ENCODE measurements at places on chromosomes 5 and 9.

GRCh38 chr5:6574111-6574510, 58.7 kb downstream of the NSUN2 start:
- DNase-seq, result no peak

- DNase-seq, result no peak
Measured at GRCh38 chr9:2418619-2419018, 203.0 kb upstream of the VLDLR start.

- peak; percentile 55 for DNase-seq
Measured at GRCh38 chr9:124769549-124770358, 1.4 kb downstream of the NR6A1 start.

DNA sequence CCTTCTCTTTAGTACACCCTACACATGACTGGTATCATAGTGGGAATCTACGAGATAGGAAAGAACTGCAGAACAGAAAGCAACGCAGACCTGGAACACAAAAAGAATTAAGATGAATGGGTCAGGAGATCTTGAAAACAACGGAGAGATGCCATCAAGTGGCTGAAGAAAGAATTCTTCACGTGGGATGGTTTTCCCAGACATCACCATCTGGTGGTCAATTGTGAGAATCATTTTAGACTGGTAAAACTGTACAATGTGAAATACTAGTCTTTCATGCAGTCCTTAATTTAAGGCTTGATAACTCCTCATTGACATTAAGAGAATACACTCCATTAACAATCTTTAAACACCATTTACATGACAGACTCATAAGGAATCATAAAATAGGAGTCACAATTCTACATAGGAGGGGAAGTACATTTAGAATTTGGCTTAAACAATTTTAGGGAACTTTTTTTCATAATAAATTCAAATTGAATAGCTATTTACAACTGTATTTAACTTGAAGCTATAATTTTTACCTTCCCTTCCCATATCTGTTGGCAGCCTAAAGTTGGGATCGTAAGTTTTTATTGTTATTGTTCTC, 128.4 kb upstream of the TRPM3 start:
- peak; percentile 78 for DNase-seq

DNA sequence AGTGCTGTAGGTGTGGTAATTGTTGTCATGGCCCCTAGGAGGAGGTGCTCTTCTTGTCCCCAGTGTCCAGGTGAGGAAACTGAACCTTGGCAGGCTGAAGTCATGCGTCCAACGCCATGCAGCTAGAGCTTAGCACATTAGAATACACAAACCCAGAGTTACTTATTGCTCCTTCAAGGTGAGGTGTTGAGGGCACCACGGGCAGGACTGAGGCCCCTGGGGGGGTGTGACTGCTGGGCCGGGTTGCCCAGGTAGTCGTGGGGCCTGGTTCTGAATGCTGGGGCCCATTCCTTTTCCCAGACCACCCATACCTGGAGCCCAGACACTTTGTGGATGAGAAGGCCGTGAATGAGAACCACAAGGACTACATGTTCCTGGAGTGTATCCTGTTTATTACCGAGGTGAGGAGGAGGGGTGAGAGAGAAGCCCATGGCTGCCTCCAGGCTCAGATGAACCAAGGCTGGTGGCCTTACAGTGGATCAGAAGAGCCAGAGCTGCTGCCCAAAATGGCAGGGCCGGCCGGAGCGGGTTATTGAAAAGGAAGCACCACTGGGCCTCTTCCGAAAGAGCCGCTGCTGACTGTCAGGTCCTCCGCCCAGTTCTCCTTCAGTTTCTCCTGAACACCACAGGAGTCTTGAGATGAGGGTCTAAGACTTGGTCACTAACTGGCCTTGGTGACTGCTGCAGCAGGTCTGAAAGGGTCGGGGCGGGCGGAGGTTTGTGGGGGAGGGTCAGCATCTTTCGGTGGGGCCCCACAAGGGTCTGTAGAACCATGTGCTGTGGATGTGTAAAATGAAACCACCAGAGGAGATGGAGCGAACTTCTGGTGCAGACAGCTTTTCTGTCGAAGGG, 26.3 kb downstream of the PTPA start:
- DNase-seq, result no peak

- peak; percentile 2 for DNase-seq
Measured at GRCh38 chr5:180156141-180156540, 52.9 kb downstream of the RASGEF1C start.

GRCh38 chr5:4880304-4880741, 259.8 kb upstream of the ADAMTS16 start:
- no peak for DNase-seq

GRCh38 chr5:107154593-107154992, 516.1 kb downstream of the EFNA5 start:
- no peak for DNase-seq

DNA sequence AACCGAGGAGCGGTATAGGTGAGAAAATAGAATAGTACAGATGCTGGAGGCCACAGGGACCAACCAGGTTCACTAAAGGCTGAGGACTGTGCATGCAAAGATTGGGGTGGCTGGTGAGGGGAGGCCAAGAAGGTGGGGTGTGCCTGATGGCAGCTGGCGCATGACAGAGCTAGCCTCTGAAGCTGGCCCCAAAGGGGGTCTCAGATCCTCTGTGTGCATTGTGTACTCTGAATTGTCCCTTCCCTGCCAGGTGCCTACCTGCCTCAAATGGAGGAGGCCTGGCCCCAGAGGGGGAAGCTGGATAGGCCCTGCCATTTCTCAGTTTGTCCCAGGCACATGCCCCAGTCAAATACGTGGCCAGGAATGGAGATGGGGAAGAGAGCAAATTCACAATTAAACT, 63.1 kb downstream of the CRB2 start:
- no peak for DNase-seq

DNA sequence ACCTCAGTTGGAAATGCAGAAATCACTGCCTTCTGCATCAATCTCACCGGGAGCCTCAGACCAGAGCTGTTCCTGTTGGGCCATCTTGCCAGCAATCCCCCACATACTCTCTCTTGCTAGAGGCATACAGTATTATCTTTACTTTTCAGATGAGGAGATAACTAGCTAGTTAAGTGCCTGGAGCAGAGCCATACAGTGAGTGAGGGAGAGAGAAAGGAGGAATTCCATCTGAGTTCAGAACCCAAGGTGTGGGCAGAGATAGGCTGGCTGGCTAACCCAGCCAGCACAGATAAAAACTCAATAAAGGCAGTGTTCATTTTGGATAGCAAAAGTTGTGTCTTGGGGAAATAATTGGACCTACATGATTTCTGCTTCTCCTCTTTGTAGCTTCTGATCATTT, 268.0 kb upstream of the KIF2A start:
- no peak for DNase-seq

DNA sequence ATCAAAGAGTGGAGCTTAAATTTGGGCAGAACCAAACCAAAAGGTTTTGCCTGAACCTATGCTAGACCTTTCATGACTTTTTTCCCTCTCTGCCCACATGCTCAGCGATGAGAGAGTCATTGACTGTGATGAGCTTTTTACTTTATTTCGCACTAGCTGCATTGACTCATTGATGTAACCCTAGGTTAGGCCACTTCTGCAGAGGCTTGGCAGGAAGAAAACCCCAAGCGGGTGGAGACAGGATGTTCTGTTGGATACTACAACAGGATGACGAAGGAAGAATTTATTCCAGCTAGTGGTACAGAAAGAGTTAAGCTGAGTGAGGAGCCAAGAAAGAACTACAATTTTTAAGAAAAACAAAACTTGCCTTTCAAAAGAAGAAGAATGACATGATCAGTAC, 18.4 kb downstream of the AGXT2 start:
- DNase-seq, result no peak

- no peak for DNase-seq
Measured at GRCh38 chr5:151212406-151212798, 11.5 kb downstream of the CCDC69 start.

DNA sequence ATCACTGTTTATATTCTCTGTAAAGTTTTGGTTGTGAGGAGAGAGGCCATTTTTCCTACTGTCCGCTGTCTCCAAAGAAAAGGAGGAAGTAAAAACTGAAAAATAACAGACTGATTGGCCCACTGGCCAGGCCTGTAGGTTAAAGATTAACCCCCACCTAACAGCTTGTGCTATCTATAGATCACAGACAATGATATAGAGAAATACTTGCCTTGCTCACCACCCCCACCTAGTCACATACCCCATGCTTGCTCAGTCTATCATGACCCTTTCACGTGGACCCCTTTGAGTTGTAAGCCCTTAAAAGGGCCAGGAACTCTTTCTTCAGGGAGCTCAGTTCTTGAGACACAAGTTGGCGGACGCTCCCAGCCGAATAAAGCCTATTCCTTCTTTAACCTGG, 357.4 kb downstream of the PRDM9 start:
- DNase-seq, result no peak

DNA sequence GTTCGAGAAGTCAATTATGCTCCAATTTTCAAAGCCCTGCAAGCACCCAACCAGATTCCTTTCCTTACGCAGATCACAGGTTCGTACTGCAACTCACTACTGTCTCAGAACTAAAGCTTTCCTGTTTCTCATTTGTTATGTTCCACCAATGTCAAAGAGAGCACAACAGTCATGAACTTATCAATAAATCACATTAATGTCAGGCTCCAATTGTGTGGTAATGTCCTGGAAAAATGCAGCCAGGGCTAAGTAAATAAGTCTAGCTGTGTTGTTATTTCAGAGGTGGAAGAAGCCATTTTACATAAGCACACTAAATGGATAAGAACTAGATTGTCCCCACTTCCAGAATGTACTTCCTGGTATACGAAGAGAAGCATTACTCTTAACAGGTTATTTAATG, 488.6 kb upstream of the PTGER4 start:
- DNase-seq, result no peak

- DNase-seq, result peak; percentile 79
Measured at GRCh38 chr9:128552744-128553440, 505 bp downstream of the SPTAN1 start.

DNA sequence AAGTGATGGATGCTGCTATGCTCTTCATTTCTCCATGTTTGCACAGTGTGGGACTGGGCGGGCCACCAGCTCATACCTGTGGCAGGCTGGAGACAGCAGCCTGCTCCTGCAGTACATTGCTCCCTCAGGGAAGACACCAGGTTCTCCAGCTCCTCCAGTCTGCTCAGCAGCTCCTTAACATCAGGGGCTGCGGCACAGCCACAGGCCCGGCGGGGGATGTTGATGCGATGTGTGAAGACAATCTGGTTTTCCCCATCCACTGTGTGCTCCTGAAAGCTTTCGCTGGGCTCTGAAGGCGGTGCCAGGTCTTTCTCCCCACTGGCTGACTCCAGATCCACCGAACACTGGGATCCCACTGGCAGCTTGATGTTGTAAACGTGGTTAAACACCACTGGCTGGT, 27.5 kb downstream of the TNC start:
- DNase-seq, result no peak

All from hepatocyte (in vitro differentiated cells).